ENCODE measurements at places on chromosomes 13 and 19.

- peak; percentile 12 for DNase-seq
These were observed 21.6 kb downstream of the MAST3 start for GRCh38 chr19:18119013-18119716.

GRCh38 chr19:16885166-16885565, 3.6 kb upstream of the F2RL3 start:
- DNase-seq, result no peak

- peak; percentile 30 for DNase-seq
These were observed 3.2 kb upstream of the LGALS13 start for GRCh38 chr19:39599116-39599515.

GRCh38 chr19:56066152-56067023, 54.7 kb downstream of the ZNF787 start:
- no peak for DNase-seq

- DNase-seq, result peak; percentile 37
These were observed 506.7 kb downstream of the KCTD12 start for GRCh38 chr13:76379341-76380105.

DNA sequence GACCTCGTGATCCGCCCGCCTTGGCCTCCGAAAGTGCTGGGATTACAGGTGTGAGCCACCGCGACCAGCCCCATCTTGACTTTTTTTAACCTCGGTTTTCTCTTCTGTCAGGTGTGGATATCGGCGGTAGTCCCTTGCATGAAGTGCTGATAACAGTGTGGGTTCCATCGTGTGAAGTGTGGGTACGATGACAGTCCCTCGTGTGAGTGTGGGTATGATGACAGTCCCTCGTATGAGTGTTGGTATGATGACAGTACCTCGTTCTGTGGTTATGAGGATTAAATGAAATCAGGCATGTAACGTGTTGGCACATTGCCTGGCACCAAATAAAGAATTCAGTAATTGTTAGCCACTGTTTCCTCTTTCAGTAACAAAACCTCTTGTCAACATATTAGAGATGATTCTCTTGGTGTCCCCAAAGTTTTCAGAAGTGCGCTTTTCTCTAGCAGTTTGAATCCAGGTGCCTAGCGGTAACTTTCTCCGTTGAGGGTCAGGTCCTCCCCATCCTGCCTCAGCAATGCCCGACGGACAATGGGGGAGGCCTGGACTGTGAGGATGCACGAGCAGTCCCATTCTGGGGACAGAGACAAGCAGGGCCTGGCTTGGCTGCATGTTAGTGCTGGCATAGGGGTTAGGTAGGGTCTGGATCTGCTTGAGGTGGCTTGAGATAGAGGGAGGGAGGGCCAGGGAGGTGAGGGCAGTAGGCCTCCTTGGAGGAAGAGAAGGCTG, 15.3 kb downstream of the GATAD2A start:
- DNase-seq, result no peak

DNA sequence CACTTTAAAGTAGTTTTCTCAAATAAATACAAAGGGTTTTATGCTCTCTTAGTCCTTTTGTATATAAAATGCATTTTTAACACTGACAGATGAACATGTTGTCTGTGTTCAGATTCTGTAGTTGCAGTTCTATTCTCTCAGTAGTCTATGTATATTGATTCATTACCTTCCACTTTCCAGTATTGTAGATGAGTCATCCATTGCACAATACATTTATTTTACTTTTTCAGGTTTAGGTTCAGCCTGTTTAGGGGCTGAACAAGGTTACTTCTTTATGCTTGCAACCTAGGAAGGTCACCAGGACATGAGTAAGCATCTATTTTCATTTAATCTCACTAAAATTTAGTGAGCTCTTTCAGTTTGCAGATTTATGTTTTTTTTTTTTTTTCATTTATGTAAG, 173.6 kb downstream of the NALCN start:
- DNase-seq, result peak; percentile 27

DNA sequence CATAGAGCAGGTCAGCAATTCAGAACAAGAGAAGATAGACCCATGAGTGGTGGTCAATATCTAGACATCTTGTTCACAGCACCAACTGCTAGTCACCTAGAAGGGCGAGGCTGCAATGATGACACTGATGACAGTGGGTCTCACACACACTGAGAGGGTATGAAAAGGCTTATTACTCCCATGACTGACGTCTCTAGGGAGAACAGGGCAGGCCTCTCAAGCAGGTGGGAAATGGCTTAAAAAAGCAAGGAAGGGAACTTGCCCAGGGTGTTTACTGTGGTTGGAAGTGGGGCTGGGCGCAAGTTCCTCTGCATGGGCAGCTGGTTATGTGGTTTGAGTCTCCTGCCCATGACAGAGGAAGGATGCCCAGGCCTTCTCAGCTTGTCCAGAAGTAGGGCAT, 33.8 kb downstream of the ZNF44 start:
- no peak for DNase-seq

DNA sequence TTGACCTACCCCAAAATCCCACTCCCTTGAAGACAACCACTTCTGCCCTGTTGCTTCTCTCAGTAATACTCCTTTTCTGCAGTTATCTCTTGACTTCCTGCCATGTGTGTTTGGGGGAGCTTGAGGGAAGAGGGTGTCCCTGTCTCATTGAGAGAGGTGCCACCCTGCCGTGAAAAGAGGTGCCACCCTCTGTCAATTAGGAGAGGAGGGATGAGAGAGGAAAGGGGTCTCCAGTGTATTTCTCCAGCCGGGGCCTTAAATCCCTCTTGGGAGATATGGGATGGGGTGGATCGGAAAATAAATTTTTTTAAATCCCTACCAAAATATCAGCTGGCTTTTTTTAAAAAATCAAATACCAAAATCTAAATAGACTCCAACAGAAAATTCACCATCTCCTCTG, 16.5 kb downstream of the PLD3 start:
- no peak for DNase-seq

DNA sequence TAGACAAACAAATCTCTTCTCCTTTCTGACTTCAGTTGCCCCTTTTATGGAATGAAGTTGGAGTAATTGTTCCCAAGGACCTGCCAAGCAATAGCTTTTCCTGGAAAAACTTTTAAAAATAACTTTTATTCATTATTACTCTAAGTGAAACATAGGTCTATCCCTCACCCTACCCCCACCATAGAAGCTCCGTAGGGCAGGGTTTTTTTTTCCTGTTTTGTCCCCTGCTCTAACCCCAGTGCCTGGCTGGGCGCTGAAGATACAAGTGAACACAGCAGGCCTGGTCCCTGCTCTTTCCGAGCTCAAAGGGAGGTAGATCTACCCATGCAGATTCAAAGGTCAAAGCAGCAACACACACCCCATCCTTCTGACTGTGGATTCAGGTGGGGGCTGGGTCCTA, 8.7 kb upstream of the GNG8 start:
- DNase-seq, result no peak

GRCh38 chr13:24892829-24893228, 128.9 kb downstream of the RNF17 start:
- DNase-seq, result no peak

- DNase-seq, result peak; percentile 23
These were observed 350.5 kb downstream of the KCNRG start for GRCh38 chr13:50365408-50366391.

- DNase-seq, result no peak
These were observed 43.7 kb downstream of the ZNF557 start for GRCh38 chr19:7113233-7113632.

- peak; percentile 74 for DNase-seq
These were observed 208.0 kb downstream of the DLEU7 start for GRCh38 chr13:50635504-50635903.

GRCh38 chr13:109361562-109362289, 424.7 kb downstream of the IRS2 start:
- DNase-seq, result no peak

GRCh38 chr19:364496-365287, 20.1 kb upstream of the MIER2 start:
- no peak for DNase-seq

DNA sequence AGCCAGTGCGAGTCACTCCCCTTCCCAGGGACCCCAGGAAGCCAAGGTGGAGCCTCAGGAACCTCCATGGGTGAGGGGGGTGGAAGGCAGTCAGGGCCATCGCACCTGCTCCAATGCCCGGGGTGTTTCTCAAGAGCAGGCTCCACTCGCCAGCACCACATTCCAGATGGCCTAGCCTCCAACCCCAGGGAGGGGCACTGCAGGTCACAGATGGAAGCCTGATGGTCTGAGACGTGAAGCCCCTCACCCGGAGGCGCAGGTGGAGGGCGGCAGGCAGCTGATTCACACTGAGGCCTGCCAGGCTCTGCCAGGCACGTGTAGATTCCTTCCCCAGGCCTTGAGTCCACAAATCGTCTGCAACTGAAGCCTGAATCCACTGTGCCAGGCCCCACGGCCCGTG, 23.0 kb upstream of the ISYNA1 start:
- DNase-seq, result no peak

DNA sequence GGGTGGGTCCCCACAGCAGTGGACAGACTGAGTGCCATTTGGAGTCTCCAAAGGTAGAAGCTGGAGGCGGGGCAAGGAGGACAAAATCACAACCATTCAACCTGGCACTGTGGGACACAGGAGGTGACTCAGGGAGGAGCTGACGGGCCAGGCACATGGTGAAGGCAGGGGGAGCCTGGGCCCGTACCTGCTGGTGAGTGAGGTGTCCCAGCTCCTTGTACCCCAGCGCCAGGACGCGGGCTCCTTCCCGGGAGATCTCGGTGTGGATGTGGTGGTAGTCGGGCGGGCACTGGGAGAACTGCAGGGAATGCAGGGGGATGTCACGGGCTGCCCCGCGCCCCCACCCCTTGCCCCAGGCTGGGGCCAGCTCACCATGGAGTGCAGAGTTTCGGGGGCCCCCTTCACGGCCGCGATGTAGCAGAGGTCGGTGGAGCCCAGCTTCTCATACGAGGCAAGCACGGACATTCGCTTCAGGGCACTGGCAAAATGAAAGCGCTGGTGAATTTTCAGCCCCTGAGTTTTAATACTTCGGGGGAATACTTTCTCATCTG, 9.8 kb downstream of the ATP13A1 start:
- DNase-seq, result no peak

DNA sequence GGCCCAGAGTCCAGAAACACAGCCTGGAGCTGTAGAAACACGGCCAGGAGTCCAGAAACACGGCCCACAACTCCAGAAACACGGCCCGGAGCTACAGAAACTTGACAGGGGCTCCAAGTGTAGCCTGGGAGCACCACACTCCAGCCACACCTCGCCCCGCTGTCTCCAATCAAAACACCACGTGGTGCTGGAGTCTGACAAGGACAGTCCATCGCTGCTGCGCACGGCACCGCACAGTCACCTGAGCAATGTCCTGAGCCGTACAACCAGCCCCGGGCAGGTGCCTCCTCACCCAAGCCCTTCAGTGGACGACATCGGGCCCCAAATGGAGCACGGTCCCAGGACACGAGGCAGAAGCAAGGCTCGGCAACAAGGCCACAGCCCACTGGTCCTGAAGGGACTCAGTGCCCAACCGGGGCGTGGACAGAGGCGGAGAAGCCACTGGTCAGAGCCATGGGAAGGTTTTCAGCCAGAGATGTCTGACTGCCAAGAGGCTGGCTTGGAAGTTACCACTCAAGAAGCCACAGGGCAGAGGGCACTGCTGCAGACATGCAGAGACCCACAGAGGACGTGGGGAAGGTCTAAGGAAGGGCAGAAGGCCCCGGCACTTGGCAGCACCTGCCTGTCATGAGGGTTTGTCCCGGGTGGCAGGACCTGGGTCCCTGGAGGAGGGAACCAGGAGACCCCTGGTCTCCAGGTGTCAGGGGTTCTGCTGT, 19.7 kb upstream of the PLPP2 start:
- no peak for DNase-seq

- peak; percentile 98 for DNase-seq
These were observed 40.3 kb upstream of the USPL1 start for GRCh38 chr13:30577401-30577852.

GRCh38 chr13:97526556-97526955, 92.6 kb downstream of the RAP2A start:
- DNase-seq, result no peak

GRCh38 chr19:3613818-3614661, 7.4 kb upstream of the TBXA2R start:
- no peak for DNase-seq

GRCh38 chr19:29245215-29245614, 32.3 kb upstream of the UQCRFS1 start:
- no peak for DNase-seq

DNA sequence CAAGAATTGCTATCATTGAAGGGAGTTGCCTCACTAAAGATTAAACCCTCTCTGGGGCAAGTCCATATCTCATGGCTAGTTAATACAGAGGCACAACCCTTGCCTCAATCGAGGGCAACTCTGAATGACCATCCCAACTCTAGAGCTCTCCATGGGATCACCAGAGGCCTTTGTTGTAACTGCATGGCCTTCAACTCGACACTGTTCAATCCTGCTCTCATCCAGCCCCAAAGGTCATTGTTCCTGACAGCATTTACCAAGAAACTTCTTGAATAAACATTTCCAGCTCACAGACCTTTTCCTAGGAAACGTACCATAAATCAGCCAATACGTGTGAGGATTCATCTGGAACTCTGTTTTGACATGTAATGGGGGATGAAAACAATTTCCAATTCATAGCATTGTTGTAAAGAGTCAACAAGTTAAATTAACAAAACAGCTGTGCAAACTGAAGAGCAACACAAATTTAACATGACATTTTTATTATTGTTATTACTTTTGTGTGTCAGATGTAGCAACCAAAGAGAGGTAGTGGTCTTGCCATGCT, 452.7 kb downstream of the SUCLA2 start:
- no peak for DNase-seq

DNA sequence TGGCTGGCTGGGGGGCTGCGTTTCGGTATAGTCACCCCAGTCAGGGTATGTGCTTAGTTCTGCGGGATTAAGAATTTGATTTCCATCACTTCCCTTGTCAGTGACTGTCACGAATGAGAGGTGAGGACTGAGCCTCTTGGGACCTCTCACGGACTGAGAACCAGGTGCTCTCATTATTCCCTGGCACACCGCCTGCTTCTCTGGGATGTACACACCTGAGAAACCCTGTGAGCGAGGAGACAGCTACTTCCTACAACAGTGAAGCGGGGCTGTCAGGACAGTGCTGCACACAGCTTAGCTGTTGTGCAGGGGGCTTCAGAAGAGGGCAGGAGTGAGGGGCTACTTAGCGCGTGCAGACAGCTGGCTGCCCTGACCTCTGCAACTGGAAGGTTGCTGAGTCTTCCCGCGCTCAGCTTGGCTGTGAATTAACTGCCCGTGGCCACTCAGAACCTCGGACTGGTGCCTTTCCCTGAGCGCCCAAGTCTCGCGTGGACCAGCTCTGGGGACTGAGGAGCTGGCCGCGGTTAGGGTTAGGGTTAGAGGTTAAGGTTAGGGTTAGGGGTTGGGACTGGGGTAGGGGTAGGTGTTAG, 65.3 kb upstream of the MCF2L start:
- DNase-seq, result no peak

GRCh38 chr13:33548069-33548468, 262.5 kb upstream of the STARD13 start:
- DNase-seq, result no peak

GRCh38 chr13:32340914-32341313, 25.6 kb downstream of the BRCA2 start:
- no peak for DNase-seq

GRCh38 chr13:21641629-21642028, 29.2 kb upstream of the FGF9 start:
- DNase-seq, result no peak

- no peak for DNase-seq
These were observed 48.6 kb downstream of the FOXO1 start for GRCh38 chr13:40617801-40618356.

Data from iris pigment epithelial cell (primary cell).